ENCODE measurements at places on chromosomes 3 and 15.

DNA sequence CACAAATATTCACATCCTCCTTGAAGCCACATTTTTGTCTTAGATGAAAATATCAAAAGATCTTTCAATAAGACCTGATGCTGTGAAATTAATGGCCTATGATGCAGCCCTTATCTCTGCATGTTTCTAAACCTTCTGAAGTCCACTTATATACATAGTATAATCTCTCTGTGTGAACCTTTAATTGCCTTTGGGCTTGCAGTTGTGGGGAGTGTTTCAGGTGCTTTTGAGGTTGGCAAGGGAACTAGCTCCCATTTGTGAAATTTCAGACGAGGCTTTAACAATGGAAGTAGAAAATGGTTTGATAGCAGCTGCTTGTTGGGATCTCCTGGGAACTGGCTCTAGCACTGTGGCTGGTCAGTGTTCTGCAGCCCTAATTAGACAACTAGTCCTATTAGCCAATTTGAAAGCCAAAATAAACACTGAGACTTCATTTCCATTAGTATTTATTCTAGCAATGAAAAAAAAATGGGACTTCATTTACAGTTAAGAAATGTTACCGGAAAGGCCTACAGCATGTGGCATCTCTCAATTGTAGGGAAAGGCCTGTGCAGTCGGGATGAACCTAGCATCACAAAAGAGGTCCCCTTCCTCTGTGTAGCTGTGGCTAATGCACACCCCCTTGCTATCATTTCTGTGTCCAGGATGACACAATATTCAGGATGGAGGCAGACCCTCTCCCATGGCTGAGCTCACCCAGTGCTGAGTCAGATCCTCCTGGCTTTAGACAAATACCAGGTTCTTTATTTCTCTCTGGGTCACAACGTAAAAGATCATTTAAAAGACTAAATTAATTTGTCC is 140.7 kb upstream of the TRIM42 start:
- no peak for DNase-seq

GRCh38 chr3:30680789-30681648 is 74.6 kb downstream of the TGFBR2 start:
- DNase-seq, result peak; percentile 86

GRCh38 chr3:48555949-48556795 is 431 bp downstream of the PFKFB4 start:
- DNase-seq, result no peak

- DNase-seq, result no peak
Observed at GRCh38 chr3:159486580-159486979, 502.1 kb upstream of the IL12A start.

GRCh38 chr3:51375136-51375535 is 10.0 kb upstream of the MANF start:
- DNase-seq, result no peak
